SJCRH30 (cell line): ENCODE measurements at places on chromosomes 2 and 18.

DNA sequence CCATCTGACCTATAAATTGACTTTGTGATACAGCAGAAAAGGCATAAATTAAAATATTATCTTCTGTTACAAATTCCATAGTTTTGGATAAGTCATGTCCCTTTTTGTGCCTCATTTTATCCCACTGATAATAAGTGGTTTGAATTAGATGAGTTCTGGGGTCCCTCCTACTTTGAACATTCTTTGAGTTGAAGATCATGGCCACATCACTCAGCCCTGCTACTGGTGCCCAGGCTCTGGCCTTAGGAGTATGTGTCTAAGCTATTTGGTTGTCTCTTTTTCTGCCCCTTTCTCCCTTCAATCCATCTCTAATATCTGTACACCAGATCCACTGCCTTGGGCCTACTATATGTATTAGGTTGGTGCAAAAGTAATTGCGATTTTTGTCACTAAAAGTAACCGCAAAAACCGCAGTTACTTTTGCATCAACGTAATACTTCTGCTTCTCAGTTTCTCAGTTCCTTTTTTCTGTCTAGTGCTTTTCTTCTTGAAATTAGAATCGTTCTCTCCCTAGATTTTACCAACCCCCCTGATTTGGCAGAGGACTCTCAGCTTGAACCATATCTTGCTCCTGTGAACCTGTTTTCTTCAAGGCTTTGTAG lies 362.5 kb upstream of the TNP1 start:
- DNase-seq, result no peak
- peaks cover 76% of the 10 kb centered on the region for H3K4me1 ChIP-seq
- no peak overlapping the region for H3K27ac ChIP-seq
- no peak overlapping the region for H3K4me3 ChIP-seq
- H3K27me3 ChIP-seq, result no peaks in the 10 kb centered on the region

- H3K27ac ChIP-seq, result peak overlapping the region; percentile 88
- H3K36me3 ChIP-seq, result no peaks in the 10 kb centered on the region
- H3K4me3 ChIP-seq, result no peak overlapping the region
- DNase-seq, result no peak
Measured at GRCh38 chr2:128308889-128309279, 9.8 kb downstream of the HS6ST1 start.

GRCh38 chr2:9377461-9378097 lies 45.7 kb downstream of the ITGB1BP1 start:
- no peaks in the 10 kb centered on the region for H3K27me3 ChIP-seq
- peaks cover 19% of the 10 kb centered on the region for H3K4me1 ChIP-seq
- peak overlapping the region; percentile 18; the same call in 1 of the 2 replicates for H3K27ac ChIP-seq
- no peak overlapping the region for H3K4me3 ChIP-seq
- H3K36me3 ChIP-seq, result peaks cover 13% of the 10 kb centered on the region
- peak; percentile 27 for DNase-seq

DNA sequence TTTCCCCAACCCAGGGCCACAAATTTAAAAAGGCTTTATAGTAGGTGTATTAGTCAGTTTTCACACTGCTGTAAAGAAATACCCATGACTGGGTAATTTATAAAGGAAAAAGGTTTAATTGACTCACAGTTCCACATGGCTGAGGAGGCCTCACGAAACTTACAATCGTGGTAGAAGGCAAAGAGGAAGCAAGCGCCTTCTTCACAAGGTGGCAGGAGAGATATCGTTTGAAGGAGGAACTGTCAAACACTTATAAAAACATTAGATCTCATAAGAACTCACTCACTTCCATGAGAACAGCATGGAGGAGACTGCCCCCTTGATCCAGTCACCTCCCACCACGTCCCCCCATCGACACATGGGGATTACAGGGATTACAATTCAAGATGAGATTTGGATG lies 70.4 kb downstream of the FECH start:
- DNase-seq, result no peak
- no peak overlapping the region for H3K4me3 ChIP-seq
- H3K4me1 ChIP-seq, result no peaks in the 10 kb centered on the region
- H3K27me3 ChIP-seq, result no peaks in the 10 kb centered on the region
- H3K36me3 ChIP-seq, result no peaks in the 10 kb centered on the region

- no peaks in the 10 kb centered on the region for H3K27me3 ChIP-seq
- H3K4me1 ChIP-seq, result no peaks in the 10 kb centered on the region
- H3K4me3 ChIP-seq, result no peak overlapping the region
- H3K36me3 ChIP-seq, result peaks cover 45% of the 10 kb centered on the region
- no peak for DNase-seq
- H3K27ac ChIP-seq, result no peak overlapping the region
Measured at GRCh38 chr2:182951948-182952663, 85.7 kb upstream of the FRZB start.

GRCh38 chr2:173934895-173935294 lies 30.3 kb downstream of the SP3 start:
- H3K4me1 ChIP-seq, result peaks cover 10% of the 10 kb centered on the region
- no peaks in the 10 kb centered on the region for H3K27me3 ChIP-seq
- peak overlapping the region; percentile 14; the same call in 1 of the 2 replicates for H3K27ac ChIP-seq
- H3K4me3 ChIP-seq, result no peak overlapping the region

DNA sequence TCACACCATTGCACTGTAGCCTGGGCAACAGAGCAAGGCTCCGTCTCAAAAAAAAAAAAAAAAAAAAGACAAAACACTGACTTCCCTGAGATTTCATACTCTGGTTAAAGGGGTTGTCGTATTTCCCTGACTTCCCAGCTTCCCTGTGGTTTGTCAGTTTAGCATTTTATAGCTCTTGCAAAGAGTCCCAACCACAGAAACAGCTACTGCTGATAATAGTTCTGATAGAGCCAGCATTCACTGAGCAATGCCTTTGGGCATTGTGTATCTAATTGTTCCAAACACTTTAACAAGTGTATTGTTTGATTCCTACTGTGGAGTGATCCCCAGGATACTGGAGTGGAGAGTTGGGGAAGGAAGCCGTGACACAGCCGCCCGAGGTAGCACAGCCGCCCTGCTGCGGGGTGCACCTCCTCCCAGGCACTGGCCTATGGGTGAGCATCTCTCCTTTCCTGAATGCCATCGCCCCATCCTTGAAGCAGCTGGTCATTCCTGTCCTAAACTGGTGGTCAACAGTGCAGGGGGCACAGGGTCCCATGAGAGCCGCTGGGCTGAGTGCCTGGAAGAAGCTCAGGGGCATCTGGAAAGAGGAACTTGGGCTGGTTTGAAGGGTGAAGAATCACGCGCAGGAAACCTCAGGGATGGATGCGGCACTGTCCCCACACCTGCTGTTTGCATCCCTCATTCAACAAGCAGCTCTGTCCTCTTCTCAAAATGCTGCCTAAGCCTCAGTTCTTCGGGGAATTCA lies 81.0 kb upstream of the TMEM18 start:
- DNase-seq, result no peak
- H3K27ac ChIP-seq, result no peak overlapping the region
- H3K4me1 ChIP-seq, result no peaks in the 10 kb centered on the region

DNA sequence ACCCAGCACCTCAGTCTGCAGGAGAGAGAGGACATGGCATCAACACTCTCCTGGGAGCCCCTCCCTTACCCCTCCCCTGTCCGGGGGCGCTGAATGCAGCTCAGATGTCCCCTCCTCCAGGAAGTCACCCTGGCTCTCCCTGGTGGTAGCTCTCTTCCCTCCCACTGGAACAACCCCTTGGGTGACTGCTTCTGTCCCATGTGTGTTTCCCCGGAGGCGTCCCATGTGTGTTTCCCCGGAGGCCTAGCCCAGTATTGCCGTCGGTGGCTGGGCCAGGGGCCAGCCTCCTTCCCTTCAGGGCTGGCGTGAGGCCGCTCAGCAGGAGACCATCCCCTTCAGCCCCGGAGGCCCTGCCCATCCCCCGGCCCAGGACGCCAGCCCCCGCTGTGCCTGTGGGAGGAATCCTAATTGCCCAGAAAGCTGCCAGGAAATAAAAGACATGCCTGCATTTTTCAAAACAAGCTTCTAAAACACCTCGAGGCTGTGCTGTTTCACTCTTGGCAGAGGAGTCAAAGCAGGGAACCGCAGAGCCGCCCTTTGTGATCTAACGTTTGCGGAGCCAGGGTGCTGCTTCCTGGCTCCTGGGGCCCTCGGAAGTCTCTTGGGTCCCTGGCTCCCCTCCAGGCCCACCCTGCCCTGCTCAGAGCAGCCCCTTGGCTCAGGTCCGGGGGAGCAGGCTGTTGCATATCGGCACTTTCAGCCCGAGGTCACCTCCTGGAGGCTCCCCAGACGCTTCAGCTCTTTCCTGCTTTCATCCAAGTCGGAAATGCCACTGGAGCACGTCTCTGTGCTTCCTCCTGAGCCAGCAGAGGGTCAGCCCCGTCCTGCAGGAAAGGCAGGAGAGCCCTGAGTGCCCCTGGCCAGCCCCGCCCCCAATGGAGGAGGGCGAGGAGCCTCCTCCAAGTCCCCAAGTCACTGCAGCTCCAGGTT lies 11.4 kb downstream of the SNED1 start:
- peak overlapping the region; percentile 41 for H3K4me3 ChIP-seq
- peaks cover 12% of the 10 kb centered on the region; the same call in 1 of the 2 replicates for H3K4me1 ChIP-seq
- H3K27me3 ChIP-seq, result no peaks in the 10 kb centered on the region
- peaks cover 14% of the 10 kb centered on the region; the same call in 1 of the 2 replicates for H3K36me3 ChIP-seq
- peak; percentile 72 for DNase-seq

GRCh38 chr2:228369400-228370031 lies 188.0 kb upstream of the SPHKAP start:
- no peak overlapping the region for H3K4me3 ChIP-seq
- DNase-seq, result no peak
- no peaks in the 10 kb centered on the region for H3K36me3 ChIP-seq
- H3K4me1 ChIP-seq, result no peaks in the 10 kb centered on the region
- H3K27ac ChIP-seq, result no peak overlapping the region

DNA sequence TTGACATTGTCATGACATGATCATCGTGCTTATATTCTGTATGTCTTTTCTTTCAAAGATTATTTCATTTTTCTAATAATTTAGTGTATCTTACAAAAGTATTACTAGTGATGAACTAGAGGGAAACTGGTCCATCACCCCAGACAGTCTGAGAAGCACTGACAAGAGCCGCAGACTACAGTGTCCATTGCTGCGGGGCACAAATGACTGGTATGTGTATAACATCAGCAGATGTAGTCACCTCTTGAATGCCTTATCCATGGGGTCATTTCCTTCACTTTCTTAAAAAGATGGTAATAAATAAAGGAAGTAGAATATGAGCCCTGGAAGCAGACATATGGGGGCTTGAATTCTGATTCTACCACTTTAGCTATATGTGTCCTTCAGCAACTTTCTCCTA lies 29.6 kb downstream of the NEMP2 start:
- H3K4me1 ChIP-seq, result no peaks in the 10 kb centered on the region
- H3K36me3 ChIP-seq, result no peaks in the 10 kb centered on the region
- no peak for DNase-seq

- H3K27ac ChIP-seq, result peak overlapping the region; percentile 69
- DNase-seq, result peak; percentile 74
- peaks cover 26% of the 10 kb centered on the region for H3K4me1 ChIP-seq
Measured at GRCh38 chr2:27715318-27716210, 51.9 kb downstream of the SLC4A1AP start.

DNA sequence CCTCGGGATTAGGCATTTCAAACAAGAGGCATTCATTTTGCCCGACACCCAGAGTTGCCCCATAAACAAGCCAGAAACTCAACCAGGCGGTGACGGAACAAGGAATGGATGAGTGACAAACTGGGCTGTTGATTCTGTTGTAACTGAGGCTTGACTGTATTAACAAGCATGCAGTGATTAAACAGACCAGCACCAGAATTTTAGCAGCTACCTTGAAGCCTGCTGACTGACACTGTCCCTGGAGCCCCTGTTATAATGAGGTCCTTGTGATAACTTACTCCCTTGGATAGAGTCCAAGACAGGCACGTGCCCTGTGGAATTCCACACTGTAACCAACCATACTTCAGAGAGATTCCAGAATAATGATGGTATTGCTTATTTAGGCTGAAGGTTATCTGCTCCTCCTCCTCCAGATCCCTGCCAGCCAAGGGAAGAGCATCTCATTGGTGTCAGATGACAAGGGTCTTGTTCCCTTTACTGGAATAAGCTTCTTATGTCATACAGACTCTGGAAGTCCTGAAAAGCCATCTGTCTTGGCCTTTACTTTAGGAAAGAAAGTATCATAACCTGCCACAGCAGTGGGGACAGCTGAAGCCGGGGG lies 97.1 kb upstream of the RMDN2 start:
- H3K36me3 ChIP-seq, result no peaks in the 10 kb centered on the region
- peak overlapping the region; percentile 69 for H3K27ac ChIP-seq
- H3K4me3 ChIP-seq, result no peak overlapping the region
- peak; percentile 99 for DNase-seq
- H3K4me1 ChIP-seq, result peaks cover 67% of the 10 kb centered on the region

DNA sequence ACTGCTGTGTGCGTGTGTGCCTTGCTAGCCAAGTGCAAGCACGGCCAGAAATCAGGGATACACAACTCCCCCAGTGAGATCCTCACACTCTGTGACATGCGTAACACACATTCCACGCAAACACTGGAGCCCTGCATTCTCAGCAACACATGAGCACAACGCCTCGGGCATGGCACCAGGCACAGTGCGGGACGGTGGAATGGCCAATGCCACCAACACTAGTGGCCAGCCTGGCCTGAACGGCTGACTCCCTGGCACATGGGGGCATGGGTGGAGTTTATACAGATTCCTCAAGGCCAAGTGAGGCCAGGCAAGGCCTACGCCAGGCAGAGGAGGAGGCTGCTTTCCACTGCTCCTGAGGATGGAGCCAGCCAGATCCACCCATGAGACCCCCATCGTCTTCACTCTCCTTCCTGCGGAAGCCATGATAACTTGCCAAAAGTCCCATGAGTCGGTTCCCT lies 56.2 kb downstream of the ANKMY1 start:
- no peaks in the 10 kb centered on the region for H3K27me3 ChIP-seq
- no peak overlapping the region for H3K27ac ChIP-seq
- DNase-seq, result no peak
- no peak overlapping the region for H3K4me3 ChIP-seq
- H3K36me3 ChIP-seq, result no peaks in the 10 kb centered on the region
- peaks cover 5% of the 10 kb centered on the region for H3K4me1 ChIP-seq

- H3K4me1 ChIP-seq, result no peaks in the 10 kb centered on the region
- DNase-seq, result no peak
- no peaks in the 10 kb centered on the region for H3K36me3 ChIP-seq
- H3K4me3 ChIP-seq, result no peak overlapping the region
- H3K27me3 ChIP-seq, result no peaks in the 10 kb centered on the region
- H3K27ac ChIP-seq, result no peak overlapping the region
Measured at GRCh38 chr2:88760819-88761598, 69.5 kb downstream of the RPIA start.

DNA sequence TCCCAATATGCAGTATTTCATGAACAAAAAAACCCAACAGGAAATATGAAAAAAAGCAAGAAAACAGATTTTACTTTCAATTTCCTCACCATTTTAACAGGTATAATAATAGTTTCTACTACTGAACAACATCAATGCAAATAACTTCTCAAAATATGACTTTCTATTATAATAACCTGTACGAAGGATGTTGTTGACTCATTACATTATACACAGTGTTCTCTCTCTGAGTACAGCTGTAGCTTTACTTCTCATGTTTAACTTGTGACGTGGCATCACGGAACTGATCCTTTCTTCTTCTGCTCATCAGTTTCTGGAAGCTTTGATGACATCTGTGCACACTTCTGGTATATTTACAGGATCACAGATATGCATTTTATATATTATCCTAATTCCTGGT lies 40.0 kb downstream of the FAM228A start:
- no peaks in the 10 kb centered on the region for H3K27me3 ChIP-seq
- no peaks in the 10 kb centered on the region for H3K36me3 ChIP-seq
- H3K4me1 ChIP-seq, result no peaks in the 10 kb centered on the region
- no peak overlapping the region for H3K27ac ChIP-seq
- DNase-seq, result no peak
